ENCODE measurements at places on chromosomes 12 and 14.

- no peak for DNase-seq
These were observed 73.7 kb downstream of the PRIMA1 start for GRCh38 chr14:93714605-93715004.

DNA sequence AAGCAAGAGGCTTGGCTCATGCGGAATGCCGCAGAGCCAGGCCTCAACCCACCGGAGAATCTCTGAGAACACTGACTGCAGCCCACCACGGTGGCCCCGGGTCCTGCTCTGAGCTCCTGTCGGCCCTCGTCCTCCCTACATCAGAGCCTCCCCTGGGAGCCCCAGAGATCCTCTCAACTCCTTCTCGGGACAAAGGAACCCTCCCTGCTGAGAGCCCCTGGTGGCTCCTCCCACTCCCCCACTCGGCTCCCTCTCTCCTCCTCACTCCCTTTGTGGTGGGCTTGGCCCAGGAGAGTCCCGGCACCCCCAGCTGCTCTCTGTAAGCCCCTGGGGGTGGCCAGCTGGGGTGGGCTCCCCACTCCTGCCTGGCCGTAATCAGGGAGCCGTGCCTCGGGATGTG, 11.1 kb upstream of the INF2 start:
- DNase-seq = no peak

DNA sequence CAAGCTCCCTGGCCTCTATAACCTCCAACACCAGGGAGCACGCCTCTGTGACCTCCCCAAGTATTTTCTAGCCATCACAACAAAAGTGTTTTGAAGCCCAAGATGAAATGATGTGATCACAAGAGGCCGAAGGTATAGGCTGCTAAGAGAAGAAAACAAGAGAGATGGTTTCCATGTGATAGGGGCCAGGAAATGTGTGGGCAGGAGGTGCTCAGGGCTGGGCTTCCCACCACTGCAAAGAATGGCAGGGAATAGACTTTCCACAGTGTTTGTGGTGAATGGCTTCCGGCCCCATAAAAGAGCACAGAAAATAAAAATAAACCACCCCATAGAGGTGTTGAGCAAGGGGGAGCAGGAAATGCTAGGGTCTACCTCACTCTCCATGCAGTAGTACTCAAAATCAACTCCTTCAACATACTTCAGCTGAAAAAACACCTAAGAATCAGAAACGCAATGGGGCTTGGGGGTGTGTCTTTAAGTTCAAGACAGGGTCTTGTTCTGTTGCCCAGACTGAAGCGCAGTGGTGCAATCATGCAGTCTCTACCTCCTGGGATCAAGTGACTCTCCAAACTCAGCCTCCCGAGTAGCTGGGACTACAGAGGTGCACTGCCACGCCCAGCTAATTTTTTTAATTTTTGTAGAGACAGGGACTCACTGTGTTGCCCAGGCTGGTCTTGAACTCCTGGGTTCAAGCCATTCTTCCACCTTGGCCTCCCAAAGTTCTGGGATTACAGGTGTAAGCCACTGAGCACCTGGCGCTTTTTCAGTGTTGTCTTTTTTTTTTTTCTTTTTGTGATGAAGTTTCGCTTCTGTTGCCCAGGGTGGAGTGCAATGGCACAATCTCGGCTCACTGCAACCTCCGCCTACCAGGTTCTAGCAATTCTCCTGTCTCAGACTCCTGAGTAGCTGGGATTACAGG, 27.1 kb downstream of the DAD1 start:
- no peak for DNase-seq

- DNase-seq = no peak
These were observed 11.1 kb downstream of the KRT75 start for GRCh38 chr12:52423035-52423434.

DNA sequence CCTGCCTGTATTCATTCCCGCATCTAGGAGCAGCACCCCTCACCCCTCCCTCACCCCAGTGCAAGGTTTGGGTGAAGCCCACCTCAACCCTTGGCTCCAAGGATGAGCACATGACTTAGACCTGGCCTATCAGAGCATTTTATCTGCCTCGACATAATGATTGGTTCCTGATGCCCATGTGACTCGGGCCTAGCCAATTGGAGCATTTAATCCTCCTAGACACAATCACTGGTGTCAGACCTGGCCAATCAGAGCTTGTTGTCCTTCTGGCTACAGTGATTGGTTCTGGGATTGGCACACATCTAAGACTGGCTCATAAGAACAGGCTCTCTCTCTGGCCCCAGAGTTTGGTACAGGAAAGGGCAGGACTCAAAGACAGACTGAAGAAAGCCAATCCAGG, 73.1 kb upstream of the MYL2 start:
- no peak for DNase-seq

DNA sequence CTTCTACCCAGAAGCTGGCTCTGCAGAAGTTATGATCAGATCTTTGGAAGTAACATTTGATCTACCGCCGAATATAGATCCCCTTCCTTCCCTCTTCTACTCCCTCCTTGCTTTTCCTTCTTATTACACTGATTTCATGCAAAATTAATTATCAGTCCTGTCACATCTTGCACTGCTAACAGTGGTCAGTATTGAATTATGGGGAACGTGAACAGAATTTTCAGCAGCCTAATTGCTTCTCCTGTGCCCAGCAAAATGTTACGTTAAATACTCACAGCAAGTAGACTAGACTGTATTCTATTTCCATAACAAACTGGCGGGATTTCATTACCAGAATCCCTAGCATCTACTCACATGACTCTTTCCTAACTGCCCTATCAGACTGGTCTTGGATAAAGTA, 596.9 kb downstream of the DIO2 start:
- DNase-seq = no peak

DNA sequence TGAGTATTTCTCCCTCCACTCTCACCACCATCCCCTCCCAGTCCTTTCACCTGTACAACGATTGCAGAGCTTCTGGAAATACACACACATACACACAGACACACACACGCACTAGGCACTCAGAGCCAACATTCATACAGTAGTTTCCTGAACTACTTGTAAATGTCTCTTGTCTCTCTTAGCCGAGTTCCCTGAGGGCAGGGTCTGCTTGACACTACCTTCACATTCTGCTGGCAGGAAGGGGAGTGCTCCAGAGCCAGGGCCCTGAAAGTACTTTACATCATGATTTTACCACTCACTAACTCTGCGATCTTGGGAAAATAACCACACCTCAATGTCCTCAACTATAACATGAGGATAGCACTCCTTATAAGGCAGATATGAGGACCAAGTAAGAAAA, 82.7 kb downstream of the GAS2L3 start:
- no peak for DNase-seq

DNA sequence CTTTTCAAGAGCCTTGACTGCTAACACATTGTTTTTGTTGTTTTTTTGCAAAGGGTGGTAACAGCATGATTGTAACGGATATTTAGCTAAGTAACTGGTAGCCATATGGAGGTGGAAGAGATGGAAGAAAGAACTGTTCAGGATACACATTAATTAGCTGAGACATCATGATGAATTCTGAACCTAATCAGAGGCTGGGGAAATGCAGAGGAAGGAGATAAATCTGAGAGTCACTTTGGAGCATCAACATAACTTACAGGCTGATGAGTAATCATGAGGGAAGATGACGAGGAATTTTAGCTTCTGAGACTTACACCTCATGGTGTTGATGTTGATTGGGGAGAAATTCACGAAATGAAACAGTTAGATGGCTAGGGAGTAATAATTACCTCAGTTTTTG, 62.3 kb downstream of the NIN start:
- no peak for DNase-seq

DNA sequence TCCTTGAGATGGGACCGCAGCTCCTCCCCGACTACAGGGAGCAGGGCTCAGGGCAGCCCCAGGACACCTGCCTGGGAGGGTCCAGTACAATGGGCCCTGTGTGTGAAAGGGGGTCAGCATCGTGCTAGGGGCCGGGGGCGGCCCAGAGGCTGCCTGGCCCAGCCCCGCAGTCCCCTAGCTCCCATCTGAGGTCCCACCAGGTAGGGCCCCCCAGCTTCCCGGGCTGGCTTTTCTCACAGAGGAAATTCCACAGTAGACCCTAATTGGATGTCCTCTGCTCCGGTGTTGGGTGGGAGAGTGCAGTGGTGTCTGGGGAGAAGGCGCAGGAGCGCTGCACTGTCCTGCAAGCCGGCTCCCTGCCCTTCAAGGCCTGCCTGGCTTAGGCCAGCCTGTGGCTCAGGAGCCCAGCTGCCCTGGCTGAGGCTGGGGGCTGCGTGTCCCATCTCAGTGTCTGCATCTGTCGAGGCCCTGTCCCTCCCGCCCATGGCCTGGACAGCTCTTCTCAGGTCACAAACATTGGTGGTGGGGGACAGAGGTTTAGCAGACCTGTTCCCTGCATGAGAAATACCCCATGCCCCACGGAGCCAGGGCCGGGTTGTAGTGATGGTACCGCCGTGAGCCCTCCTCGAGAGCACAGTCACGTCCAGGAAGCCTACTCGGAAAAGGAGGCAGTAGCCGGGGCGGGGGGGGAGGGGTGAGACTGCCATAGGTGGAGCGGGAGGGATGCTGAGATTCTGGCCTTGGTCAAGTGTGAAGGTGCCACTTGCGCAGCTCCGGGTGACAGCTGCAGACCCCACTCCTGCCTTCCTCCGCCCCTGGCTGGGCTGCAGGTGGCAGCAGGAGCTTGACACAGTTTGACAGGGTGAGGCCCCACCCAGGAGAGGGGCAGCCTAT, 11.6 kb downstream of the HIP1R start:
- peak; percentile 48 for DNase-seq

GRCh38 chr12:7142809-7143465, 12.8 kb downstream of the CLSTN3 start:
- no peak for DNase-seq

GRCh38 chr12:31322801-31323207, 3.1 kb downstream of the SINHCAF start:
- DNase-seq = no peak

DNA sequence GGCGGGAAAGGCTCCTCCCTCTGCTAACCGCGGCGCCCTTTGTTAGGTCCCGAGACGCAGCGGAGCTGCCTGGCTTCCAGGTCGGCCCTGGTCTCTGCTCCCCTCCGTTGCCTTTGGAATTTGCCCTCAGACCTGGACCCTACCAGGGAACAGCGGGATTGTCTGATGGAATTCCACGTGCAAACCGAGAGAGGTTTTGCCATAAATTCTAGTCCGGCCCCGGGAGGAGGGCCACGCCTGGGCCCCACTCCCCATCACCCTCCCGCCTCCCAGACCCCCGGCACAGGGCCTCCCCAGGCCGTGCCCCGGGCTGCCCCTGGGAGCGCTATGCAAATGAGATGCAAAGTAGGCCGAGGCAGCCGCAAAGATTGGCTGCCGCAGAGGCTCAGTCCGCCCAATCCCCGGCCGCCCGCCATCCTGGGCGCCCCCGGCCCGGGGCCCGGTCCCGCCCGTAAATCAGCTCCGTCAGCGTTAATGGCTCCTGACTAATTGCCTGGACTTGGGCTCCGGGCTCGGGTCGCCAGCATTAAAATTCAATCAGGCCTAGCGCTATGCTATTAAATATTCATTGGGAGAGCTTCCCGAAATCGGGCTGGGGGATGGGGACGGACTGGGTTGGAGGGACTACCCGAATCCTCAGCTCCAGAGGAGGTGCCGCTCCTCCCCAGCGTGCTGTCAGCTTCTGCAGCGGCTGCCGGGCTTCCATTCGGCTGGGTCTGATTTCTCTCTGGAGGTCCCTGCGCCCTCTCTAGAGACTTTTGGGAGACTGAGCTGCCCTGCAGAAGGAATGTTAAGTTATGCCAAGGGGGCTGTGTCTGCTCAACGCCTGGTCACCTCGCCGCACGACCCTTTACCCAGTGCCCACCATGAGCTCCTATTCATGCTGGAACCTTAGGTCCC, 15.7 kb upstream of the FIGNL2 start:
- DNase-seq = no peak

DNA sequence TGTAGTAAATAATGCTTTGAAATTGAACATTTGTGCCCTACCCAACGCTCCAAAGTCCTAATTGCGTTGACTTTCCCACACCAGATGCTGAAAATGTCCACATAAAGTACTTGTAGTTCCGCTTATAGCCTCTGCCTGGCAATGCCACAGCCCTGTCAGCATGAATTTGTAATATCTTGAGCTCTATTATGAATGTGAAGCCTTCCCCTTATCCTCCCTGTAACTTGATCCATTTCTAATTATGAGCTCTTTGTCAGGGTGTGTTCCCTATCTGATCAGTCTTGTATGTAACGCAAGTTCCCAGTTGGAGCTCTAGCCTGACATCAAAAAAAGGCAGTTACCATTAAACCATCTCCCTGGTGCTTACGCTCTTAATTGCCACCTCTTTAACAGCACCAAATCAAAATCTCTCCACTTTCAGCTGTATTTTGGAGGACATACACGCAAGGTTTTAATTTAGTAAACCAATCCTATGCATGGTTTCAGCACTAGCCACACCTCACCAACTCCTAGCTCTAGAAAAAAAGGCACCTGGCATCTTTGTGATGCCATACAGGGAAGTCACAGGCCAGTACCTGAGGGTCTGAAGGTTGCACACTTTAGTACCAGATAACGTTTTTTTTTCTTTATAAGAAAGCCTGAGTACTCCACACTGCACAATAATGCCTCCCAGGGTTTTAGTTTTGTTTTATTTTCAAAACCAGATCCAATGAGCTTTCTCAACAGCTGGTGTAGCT, 69.3 kb downstream of the EEA1 start:
- no peak for DNase-seq

DNA sequence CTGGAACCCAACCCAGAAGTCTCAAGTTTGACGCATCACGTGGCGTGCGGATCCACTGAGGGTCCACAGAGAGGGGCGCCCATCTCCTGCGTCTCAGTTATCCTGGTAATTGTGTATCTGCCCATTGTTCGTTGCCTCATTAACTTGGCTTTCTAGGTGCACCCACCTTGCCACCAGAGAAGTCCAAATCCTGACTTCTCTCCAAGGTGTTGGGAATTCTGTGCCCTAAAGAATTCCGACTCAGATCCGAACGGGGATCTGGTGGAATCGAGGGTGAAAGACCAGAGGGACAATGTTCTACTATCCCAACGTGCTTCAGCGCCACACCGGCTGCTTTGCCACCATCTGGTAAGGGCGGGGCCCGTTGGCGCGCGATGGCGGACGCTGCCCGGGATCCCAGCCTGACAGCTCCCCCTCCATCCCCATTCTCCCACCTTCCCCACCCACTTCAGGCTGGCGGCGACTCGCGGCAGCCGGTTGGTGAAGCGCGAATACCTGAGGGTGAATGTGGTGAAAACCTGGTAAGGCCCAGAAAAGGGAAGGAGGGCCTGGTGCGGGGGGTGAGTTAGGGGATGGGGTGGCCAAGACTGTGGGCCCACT, 481 bp downstream of the REC8 start:
- no peak for DNase-seq

GRCh38 chr14:50808053-50808452, 22.9 kb downstream of the NIN start:
- DNase-seq = no peak

- DNase-seq = no peak
These were observed 12.2 kb upstream of the TUBA1A start for GRCh38 chr12:49200919-49201594.

- peak; percentile 70 for DNase-seq
These were observed 43.9 kb upstream of the GNPNAT1 start for GRCh38 chr14:52835122-52835903.

DNA sequence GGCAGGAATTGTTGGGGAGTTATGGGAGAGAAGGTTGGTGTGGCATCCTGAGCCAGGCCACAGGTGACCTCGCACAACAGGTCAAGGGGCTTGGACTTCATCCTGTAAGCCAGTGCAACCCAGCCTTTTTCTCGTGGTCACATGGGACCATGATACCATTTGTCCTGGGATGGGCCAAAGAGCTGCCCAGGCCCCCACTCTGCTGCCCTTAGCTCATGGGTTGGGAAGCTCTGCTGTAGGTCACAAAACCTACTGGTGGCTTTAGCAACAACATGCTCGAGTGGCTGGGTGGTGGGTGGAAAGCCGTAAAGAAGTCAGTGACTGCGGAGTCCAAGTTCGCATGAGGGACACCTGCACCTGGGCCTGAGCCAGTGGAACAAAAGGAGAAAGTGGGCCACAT, 4.6 kb downstream of the CLMN start:
- no peak for DNase-seq
